ENCODE measurements at places on chromosomes 7 and 10.

GRCh38 chr10:24201503-24202180 lies 7.3 kb upstream of the KIAA1217 start:
- peak; percentile 32 for DNase-seq

GRCh38 chr7:5750031-5750653 lies 31.3 kb downstream of the RNF216 start:
- DNase-seq = no peak

- no peak for DNase-seq
Measured at GRCh38 chr7:37311355-37311754, 137.3 kb downstream of the ELMO1 start.

DNA sequence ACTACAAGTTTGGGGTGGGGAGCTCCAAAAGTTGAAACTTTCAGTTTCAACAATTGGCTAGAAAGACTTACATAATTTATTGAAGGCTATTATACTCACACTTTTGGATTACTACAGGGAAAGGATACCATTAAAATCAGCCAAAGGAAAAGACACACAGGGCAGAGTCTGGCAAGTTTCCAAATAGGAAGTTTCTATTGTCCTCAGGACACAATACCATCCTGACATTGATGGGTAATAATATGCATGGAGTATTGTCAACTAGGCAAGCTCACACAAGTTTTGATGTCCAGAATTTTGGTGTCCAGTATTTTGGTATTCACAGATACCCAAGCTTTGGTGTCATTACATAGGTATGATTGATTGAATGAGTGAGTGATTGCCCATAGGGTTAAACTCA lies 872.6 kb upstream of the SORCS1 start:
- no peak for DNase-seq

- no peak for DNase-seq
Measured at GRCh38 chr7:11155883-11156282, 182.2 kb downstream of the PHF14 start.

GRCh38 chr7:103679151-103680132 lies 233.4 kb upstream of the SLC26A5 start:
- no peak for DNase-seq

- no peak for DNase-seq
Measured at GRCh38 chr10:61721431-61721830, 58.7 kb downstream of the CABCOCO1 start.

DNA sequence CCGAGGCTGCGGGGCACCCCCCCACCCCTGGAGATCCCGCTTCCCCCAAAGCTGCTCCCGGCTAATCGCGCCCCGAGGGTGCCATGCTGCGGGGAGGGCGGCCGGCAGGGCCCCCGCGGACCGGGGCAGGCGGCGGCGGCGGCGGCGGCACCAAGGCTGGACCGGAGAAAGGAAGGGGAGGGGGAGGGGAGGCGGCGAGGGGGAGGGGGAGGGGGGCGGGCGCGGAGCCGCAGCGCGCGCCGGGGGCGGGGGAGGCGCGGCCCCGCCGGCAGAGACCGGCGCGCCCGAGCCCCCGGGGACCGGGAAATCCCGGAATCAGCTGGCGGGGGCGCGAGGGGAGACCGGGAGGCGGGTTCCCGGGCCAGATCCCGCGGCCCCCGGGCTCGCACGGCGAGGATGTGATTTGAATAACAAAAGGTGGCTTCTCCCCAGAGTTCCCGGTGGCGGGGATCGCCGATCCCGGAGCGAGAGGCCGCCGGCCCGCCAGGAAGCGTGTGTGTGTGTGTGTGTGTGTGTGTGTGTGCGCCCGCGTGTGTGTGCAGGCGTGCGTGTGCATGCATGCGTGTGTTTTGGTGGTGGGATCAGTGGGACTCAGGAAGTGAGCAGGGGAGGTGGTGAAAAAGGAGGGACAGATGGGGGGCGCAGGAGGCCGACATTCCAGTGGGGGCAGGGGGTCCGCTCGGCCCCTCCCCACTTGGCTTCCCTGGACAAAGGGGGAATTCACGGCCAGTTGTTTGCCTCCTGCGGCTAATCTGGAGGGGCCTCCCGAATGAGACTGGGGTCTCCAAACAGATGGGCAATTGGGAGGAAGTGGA lies 99.5 kb downstream of the HIP1 start:
- DNase-seq = peak; percentile 47

- DNase-seq = no peak
Measured at GRCh38 chr7:113796557-113796956, 122.3 kb downstream of the PPP1R3A start.

GRCh38 chr7:98911916-98912315 lies 33.6 kb downstream of the TRRAP start:
- no peak for DNase-seq

- DNase-seq = no peak
Measured at GRCh38 chr7:91316426-91316825, 52.2 kb downstream of the FZD1 start.

- no peak for DNase-seq
Measured at GRCh38 chr7:10299384-10299783, 674.3 kb upstream of the PHF14 start.

GRCh38 chr7:16875861-16876260 lies 5.9 kb downstream of the AGR3 start:
- no peak for DNase-seq

DNA sequence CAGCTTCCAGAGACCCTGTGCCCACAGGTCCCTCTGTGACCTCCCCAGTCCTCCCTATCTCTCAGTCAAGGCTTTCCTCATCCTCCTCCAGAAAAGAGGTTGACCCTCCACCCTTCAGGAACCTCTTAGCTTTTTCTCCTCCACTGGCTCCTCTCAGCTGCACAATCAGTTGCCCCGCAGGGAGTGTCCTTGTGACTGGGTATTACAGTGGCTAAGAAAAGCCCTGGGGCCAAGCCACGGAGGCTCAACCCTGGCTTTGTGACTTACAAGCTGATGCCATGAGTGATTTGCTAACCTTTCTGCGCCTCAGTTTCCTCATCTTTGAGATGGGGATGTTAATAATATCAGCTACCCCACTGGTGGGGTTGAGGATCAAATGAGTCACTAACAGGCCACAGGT lies 66.4 kb upstream of the ZMIZ1 start:
- peak; percentile 51 for DNase-seq

GRCh38 chr10:96321822-96322221 lies 17.6 kb downstream of the DNTT start:
- DNase-seq = no peak

DNA sequence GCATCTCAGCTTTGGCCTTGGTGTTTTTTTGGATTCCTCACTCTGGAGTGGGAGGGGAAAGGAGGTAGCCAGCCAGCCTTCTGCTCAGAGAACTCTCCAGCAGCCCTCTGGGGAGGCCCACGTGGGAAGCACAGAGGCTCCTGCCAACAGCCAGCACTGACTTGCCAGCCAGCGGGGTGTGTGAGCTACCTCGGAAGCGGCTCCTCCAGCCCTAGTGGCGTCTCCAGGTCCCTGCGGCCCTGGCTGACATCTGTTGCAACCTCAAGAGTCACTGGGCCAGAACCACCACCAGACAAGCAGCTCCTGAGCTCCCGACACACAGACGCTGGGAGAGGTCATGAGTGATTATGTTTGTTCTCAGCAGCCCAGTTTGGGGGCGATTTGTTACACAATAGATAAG lies 180.2 kb upstream of the FZD8 start:
- peak; percentile 97 for DNase-seq

DNA sequence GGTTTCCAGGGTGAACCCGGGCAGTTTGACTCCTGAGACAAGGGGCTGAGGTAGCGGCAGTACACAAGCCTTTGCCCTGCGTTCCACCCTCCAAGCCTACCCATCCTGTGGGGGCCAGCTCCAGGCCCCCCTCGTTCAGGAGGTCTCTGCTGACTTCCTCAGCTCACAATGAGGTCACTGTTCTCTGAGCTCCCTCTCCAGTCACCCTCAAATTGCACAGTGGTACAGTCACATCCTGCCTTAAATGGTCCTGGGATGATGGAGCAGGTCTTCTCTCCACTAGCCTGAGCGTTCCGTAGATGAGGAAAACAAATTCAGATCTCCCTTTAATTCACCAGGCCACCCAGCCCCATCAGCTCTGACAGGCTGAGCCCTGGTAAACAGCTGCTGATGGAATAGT lies 90.2 kb downstream of the SH3PXD2A start:
- DNase-seq = no peak

DNA sequence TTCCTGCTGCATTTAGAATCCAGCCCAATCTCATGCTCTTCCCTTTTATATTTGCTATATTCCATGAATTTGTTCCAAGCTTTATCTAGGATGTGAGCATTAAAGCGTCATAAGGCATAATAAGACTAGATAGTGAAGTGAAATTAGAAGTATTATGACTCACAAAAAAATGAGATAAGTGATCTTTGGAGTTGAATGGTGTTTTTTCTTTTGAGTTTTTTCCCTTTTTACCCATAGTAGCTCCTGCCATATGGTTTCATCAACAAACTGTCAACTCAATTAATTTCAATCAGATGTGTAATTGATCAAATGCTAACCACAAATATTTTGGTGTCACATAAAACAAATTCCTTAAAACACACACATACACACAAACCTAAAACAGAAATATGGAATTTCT lies 17.0 kb downstream of the KLHDC10 start:
- no peak for DNase-seq

GRCh38 chr7:36507475-36508440 lies 118.1 kb downstream of the ANLN start:
- no peak for DNase-seq

DNA sequence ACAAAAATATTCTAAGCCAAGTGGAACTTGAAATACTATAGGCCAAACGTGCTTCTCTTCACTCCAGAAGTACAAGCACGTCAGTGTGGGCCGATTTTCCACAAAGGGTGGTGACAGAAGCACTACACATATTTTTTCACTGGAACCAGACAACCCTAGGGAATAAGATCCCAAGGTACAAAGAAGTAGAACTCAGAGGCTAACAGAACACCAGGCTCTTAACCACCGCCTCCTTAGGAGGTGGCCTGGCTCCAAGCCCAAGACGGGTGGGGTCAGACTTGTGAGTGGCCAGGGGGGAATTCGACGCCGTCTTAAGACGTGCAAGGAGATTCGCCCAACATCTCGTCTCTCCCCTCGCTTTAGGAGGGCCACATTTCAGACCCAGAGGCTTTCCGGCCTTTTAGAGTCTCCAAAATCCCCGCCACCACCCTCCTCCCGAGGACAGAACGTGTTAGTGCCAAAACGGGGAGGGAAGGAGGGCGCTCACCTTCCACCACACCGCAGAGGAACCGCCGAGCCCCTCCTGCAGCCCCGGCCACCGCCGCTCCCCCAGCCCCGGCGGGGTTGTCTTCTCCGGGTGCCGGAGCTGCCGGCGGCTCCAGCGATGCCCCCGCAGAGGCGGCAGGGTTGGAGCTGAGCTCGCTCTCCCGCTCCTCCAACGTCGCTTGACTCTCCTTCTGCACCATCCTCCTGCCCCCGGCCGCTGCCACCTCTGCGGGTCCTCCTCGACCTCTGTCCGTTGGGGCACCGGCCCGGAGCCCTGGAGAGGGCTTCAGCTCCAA lies 716 bp downstream of the OGA start:
- peak; percentile 88 for DNase-seq

GRCh38 chr10:48924988-48925387 lies 14.7 kb downstream of the LRRC18 start:
- DNase-seq = no peak

DNA sequence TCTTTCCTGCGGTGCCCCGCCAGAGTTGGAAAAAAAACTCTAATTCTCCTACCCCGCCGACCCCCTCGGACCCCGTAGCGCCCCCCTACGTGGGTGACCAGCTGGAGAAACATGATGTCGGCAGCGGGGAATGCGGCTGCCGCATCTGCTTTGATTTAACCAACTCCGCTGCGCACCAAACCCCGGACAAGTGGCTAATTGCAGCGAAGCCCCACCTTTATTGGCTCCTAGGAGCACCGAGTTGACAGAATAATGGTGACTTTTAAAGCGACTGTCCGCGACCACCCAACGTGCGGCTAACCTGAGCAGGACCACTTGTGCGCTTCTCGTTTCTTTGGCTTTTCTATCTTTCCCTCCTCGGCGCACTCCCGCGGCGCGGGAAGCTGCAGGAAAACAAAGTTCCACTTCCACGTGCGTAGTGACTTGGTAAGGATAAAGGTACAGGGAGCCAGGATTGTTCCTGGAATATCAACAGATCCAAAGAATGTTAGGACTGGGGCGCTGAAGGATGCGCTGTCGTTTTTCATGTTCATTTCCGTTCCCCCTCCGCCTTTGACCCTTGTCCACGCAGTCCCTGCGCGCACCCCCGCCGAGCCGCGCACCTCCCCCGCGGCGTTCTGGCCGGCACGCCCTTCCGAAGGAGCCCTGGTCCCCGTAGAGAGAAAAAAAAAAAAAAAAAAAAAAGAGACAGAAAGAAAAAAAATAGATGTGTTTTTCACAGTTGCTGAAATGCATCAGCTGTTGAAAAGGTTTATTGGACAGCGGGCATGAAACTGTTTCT lies 1.4 kb downstream of the WNT16 start:
- peak; percentile 8 for DNase-seq

DNA sequence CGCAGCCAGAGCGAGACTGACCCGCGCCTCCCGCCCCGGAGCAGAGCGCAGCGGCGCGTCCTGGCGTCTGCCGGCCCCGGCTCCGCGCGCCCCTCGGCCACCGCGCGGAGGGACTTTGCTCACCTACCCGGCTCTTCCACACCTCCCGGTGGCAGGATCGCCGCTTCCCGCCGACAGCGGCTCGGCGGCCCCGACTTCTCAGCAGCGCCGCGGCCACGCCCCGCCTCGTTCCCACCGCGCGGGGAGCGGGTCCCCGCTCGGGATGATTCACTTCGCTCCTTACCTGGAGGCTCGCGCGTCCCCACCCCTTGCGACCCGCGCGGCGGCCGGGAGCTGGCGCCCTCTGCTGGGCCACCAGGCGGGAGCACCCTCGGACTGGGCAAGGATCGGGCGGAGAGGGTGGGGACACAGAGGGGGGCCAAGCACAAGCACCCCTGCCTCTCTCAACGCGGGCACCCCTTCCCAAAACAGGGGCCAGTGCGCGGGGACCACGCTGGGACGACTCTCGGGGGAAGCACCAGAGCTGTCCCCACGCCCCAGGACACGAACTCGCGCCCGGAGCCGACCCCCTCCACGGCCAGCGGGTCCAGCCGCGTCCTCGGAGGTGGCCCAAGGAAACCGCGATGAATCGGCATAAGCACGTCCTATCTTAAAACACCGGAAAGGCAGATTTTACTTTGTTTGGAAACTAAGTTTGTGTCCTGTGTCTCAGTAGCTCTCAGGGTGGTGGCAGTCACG lies 101.0 kb upstream of the SVIL start:
- DNase-seq = peak; percentile 93

- DNase-seq = no peak
Measured at GRCh38 chr7:104767826-104768536, 246.0 kb upstream of the KMT2E start.

GRCh38 chr7:66099232-66099550 lies 15.5 kb upstream of the CRCP start:
- DNase-seq = no peak

- no peak for DNase-seq
Measured at GRCh38 chr10:98621630-98622029, 174.9 kb upstream of the HPS1 start.

GRCh38 chr7:539731-540411 lies 20.2 kb upstream of the PDGFA start:
- no peak for DNase-seq

- DNase-seq = no peak
Measured at GRCh38 chr7:37220664-37221063, 228.0 kb downstream of the ELMO1 start.

DNA sequence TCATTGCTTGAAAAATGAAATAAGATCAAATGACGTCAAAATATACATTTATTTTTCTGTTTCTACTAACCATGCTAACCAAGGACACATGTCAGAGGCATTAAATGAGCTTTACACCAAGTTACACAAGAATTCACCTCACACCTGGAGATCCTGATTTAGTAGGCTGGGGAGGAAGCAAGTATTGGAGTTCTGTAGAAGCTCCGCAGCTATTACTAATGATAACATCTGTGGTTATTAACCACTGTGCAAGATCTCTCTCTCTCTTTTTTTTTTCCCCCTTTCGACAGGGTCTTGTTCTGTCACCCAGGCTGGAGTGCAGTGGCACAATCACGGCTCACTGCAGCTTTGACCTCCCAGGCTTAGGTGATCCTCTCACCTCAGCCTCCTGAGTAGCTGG lies 104.0 kb downstream of the ZNF22 start:
- DNase-seq = no peak

Data from thyroid gland (tissue), 4 donors.